Esophagus squamous epithelium (tissue), 5 donors: ENCODE measurements at places on chromosomes 6 and 20. TPM values are rescaled to one million over a fixed set of nuclear protein-coding genes. Genes with fewer than 3 reads are reported as not detected.

GRCh38 chr6:9789201-9789600 lies 625.7 kb downstream of the TFAP2A start:
- DNase-seq: no peak

GNRH2 gene
- not detected for total RNA-seq

- no peak for DNase-seq
These were observed 32.3 kb downstream of the FOXP4 start for GRCh38 chr6:41578217-41579087.

DNA sequence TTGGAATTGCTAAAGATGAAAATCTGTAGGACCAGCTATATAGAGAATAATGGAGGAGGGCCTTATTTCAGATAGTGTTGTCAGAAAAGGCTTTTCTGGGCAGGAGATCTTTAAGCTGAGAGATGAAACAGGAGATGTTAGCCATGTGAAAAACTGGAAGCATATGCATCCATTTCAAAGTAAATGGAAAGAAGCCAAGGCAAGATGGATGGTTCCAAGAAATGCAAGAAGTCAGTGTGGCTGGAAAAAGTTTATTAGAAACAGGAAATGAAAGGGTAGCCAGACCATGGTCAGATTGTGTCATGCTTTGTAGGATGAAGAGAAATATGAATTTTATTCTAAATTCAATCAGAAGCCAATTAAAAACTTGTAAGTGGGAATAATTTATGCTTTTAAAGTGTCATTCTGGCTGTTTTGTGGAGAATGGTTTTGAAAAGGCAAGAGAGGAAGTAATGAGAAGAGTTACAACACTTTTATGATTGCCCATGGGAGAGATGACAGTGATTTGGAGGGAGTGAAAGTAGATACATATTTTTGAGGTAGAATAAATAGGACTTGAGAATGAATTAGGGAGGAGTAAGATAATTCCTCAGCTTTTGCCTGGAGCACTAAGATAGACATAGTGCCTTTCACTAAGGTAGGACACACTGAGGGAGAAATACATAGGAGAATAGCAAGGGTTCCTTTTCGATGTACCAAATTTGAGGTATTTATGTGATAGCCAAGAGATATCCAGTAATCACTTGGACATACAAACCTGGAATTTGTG lies 620.1 kb downstream of the HTR1B start:
- no peak for DNase-seq

- no peak for DNase-seq
These were observed 50.9 kb downstream of the SLC23A2 start for GRCh38 chr20:4950437-4950836.

DNA sequence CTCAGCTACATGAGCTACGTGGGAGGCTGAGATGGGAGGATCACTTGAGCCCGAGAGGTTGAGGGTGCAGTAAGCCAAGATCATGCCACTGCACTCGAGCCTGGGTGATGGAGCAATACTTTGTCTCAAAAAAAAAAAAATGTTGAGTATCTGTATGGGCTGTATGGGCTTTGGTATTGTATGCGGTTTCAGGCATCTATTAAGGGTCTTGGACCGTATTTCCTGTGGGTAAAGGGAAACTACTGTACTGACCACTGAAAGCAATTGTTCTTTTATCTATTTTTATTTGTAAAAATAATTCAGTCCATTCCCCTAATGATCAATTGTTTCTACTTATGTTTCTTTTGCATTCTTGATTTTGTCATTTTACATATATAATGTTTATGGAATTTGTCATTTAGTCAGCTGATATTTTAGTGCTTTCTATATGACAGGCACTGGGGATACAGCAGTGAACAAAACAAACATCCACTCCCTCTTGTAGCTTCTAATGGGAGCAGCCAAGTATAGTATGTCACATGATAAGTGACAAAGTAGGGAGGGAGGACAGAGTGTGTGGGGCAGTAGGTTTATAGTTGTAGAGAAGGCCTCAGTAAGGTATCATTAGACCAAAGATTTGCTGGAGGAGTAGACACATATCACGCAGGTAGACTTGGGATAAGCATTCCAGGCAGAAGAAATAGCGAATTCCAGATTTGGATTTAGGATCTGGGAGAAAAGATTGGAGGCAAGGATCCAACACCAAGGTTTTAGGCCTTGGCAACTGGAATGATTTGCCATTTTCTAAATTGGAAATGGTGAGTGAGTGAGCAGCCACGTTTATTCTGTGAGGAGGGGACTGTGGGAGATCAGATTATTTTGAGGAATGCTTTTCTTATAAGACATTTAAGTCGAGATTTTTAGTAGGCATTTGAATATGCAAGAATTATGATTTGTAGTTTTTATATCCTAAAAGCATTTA lies 6.0 kb downstream of the PCMT1 start:
- no peak for DNase-seq

DNA sequence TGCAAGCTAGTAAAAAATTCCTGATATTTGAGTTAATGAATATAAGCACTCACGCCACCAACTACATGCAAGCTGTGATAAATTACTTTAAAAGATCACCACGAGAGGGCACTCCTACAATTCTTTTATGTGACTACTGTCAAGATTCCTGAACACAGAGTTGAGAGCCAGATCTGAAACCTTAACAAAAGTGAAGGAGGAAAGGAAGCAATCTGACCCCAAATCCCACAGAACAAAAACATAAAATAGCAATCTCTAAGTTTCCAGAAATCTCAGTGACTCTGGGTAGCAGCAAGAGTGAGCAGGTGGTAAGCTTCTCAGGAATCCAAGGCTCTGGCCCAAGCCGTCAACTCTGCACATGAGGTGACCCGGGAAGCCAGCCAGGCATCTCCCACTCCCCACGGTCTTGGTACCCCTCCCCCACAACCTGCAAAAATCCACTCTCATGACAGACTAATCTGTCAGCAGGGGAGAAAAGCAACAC lies 55.1 kb downstream of the STAU1 start:
- no peak for DNase-seq

DNA sequence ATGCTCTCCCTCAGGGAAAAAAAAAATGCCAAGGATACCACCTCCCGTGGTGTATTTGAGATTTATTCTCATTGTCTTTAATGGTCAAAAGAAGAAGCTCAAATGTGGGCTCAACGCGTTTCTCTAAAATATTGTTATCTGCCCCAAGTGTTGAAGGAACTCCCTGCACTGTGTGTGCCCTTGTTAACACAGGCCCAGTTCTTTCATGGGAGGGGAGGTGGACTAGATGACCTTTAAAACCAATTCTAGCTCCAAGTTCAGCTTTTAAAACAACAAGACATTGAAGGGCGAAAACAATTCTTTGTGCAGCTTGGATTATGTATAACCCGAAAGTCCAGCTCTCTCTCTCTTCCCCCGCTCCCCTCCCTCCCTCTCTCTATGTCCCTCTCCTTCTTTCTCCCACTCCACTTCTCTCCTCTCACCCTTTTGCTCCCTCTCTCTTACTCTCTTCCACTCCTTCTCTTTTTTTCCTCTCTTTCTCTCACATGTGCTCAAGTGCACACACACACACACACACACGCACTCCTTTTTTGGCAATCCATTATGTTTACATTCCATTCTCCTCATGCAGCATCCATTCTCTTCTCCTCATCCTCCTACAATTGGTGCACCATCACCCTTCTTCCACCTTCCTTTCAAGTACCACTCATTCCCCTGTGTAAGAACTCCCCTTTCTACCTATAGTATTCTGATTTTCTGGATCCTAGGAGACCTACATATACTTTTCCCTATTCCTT lies 8.5 kb downstream of the HLA-DMB start:
- no peak for DNase-seq

GRCh38 chr20:20953738-20954618 lies 152.2 kb downstream of the LINC00237 start:
- DNase-seq: no peak

DNA sequence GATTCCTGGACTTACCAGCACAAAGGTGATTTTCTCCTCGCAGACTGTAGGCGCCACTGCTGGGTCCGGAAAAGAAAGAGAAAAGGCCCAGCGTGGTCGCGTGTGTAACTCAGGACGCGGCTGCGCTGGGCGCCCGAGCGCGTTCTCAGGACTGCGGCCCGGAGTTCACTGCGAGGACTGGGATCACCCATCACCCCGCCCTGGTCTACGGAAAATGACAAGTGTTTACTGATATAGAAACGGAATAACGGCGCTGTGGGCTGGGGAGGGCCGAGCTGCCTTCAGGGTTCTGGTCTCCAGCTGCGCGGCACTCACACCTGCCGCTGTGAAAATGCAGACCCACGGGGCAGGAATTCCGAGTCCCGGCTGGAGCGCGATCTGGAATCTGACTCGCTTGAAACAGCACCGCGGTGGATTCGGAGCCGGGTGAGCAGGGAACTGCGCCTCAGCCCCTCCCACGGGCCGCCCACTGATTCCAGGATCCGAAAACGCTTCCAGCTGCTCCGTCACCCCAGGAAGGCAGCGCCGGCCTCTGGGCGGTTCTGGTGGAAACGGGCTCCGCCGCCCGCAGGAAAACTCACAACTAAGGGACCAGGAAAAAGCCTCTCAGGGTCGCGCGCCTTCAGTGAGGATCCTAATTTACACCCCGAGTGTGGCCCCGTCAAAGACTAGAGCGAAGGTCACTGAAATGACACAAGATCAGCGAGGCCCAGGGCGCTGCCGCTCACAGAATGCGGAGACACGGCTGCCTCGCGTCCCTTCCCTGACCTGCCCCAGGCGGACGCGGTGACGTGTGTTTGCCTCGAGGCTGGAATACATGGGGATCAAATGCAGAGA lies 34.5 kb downstream of the HLA-A start:
- DNase-seq: no peak
